ENCODE measurements at places on chromosomes 16 and 17. TPM values are rescaled to one million over a fixed set of nuclear protein-coding genes. Genes with fewer than 3 reads are reported as not detected.

Gene ZNF500
- polyA plus RNA-seq: 24.1 TPM

Gene PPM1E
- 4.3 TPM for polyA plus RNA-seq

Gene DCTN5
- polyA plus RNA-seq: 72.5 TPM

Gene ZNF319
- 13.2 TPM for polyA plus RNA-seq

Gene APOBR
- polyA plus RNA-seq: 0.68 TPM

Gene BOLA2
- 4.9 TPM for polyA plus RNA-seq

Gene MCRIP2
- 25.7 TPM for polyA plus RNA-seq

Gene CCDC144A
- polyA plus RNA-seq: 0.79 TPM

Gene SLC38A7
- 20.3 TPM for polyA plus RNA-seq

Gene OR2C1
- 1.1 TPM for polyA plus RNA-seq

Gene TUBG1
- 60.2 TPM for polyA plus RNA-seq

Gene TMC8
- polyA plus RNA-seq: 2.4 TPM

Gene ABCC11
- 0.53 TPM for polyA plus RNA-seq

Gene ASIC2
- 4.1 TPM for polyA plus RNA-seq

Gene KCNG4
- 0.09 TPM for polyA plus RNA-seq

Gene KCNAB3
- 10.6 TPM for polyA plus RNA-seq

Gene SLC52A1
- polyA plus RNA-seq: 0.41 TPM

Gene KRT37
- polyA plus RNA-seq: not detected

Gene CD300A
- polyA plus RNA-seq: 1.5 TPM

Gene DBNDD1
- 15.4 TPM for polyA plus RNA-seq

Gene KCTD2
- polyA plus RNA-seq: 33.9 TPM

Gene MINK1
- polyA plus RNA-seq: 69.7 TPM

Gene MT3
- 1.9 TPM for polyA plus RNA-seq

Gene ACAP1
- 9.8 TPM for polyA plus RNA-seq

Gene HNF1B
- polyA plus RNA-seq: 136 TPM

Gene PRKCA
- 22.1 TPM for polyA plus RNA-seq

Gene TMEM238L
- 3.0 TPM for polyA plus RNA-seq

Gene ARL5C
- 0.30 TPM for polyA plus RNA-seq

Gene CCL5
- 1.4 TPM for polyA plus RNA-seq

Gene MT4
- polyA plus RNA-seq: not detected

Gene ACSM2A
- polyA plus RNA-seq: 102 TPM

Gene NKD1
- 13.5 TPM for polyA plus RNA-seq

Gene SLC7A6
- polyA plus RNA-seq: 12.2 TPM

Gene TPSG1
- polyA plus RNA-seq: 2.3 TPM

Gene CCL7
- not detected for polyA plus RNA-seq

Gene DHX8
- 41.3 TPM for polyA plus RNA-seq

Gene RNF43
- 15.0 TPM for polyA plus RNA-seq

Gene ULK2
- 33.1 TPM for polyA plus RNA-seq

Gene CACNA1G
- 8.1 TPM for polyA plus RNA-seq

Gene CYB561
- polyA plus RNA-seq: 33.3 TPM

Gene ABCA9
- 6.6 TPM for polyA plus RNA-seq

Gene KRTAP4-6
- polyA plus RNA-seq: not detected

Gene SYCE1L
- polyA plus RNA-seq: 5.6 TPM

Gene PRDM7
- polyA plus RNA-seq: 0.74 TPM

Gene GCSH
- polyA plus RNA-seq: 74.0 TPM

Gene PLA2G10
- 1.2 TPM for polyA plus RNA-seq

Gene FGF11
- polyA plus RNA-seq: 5.9 TPM

Gene SHCBP1
- polyA plus RNA-seq: 10.0 TPM

Gene SLC5A2
- 72.8 TPM for polyA plus RNA-seq
